ENCODE measurements at places on chromosomes 7 and 10.

DNA sequence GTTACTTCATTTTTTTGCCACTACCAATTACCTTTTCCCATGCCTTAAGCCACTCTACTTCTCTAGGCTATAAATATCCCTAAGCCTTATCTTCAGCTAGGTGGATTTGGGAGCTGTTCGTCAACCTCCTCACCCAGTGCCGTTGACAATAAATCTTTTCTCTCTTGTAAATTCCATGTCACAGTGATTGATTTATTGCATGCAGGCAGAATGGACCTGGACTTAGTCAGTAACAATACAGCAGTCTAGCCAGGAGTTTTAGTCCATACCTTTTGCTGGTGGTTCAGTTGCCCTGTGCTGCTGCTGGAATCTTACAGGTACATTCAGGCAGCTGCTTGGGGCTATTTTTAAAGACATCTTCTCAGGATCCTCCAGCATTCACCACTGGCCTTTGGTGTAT, 350.5 kb upstream of the NRG3 start:
- DNase-seq = no peak

DNA sequence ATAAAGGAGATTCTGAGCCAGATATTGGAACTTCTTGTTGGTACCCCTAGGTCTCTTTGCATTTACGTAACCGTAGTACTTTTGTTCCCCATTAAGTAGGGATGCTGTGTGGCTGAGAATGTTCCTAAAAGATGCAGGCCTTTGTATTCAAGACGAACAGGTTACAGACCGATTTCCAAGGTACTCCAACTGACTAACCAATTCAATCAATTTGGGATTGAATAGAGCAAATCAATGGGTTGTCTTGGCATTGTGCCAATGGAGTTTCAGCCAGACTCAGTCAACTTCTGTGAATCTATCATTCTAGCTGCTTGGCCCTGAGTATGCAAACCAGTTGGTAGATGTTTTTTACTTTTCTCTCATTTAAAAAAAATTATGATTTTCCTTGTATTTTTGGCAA, 347.3 kb upstream of the NPVF start:
- DNase-seq = no peak

- DNase-seq = no peak
Observed at GRCh38 chr10:125014836-125015355, 73.0 kb downstream of the ZRANB1 start.

DNA sequence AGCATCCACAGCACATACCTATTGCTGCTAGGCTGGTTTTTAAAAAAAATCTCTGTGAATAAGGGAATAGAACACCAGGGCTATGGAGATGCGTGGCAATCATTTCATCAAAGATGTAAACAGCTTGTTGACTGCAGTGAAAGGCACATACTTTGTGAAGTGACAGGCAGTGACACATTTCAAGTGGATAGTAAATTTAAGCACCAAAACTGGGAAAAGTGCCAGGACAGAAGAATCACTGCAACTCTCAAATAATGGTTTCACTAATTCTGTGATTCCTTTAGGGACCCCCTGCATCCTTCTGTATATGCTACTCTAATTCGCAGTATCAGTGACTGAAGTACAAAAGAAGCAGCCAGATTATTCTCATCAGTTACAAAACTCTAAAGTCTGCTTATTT, 145.2 kb upstream of the KLF14 start:
- no peak for DNase-seq

GRCh38 chr7:68857571-68857970, 740.7 kb upstream of the AUTS2 start:
- DNase-seq = no peak

DNA sequence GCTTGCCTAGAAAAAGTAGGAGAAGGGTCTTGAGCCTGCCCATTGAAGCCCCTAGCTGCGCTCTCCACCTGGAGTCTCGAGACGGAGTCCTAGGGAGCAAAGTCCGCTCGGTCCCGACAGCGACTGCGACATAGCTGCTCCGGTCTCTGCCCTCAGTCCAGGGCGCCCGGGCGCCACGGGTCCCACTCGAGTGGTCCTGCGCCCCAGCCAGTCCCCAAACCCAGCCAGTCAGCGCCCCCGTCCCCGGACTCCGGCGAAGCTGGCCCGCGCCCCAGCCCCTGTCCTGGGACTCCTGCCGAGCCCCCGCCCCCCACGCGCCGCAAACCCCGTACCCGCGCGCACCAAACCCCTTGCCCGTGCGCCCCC, 490 bp downstream of the TNS3 start:
- DNase-seq = no peak
